Caco-2 (cell line): ENCODE measurements at places on chromosomes 5 and 9. TPM values are rescaled to one million over a fixed set of nuclear protein-coding genes. Genes with fewer than 3 reads are reported as not detected.

The MYO10 gene
- 67.6 and 73.3 TPM in 2 replicates for total RNA-seq

- DNase-seq: no peak
Measured at GRCh38 chr9:121439711-121440664, 59.7 kb downstream of the GGTA1 start.

The ZNF366 gene
- total RNA-seq: not detected in 2 replicates

DNA sequence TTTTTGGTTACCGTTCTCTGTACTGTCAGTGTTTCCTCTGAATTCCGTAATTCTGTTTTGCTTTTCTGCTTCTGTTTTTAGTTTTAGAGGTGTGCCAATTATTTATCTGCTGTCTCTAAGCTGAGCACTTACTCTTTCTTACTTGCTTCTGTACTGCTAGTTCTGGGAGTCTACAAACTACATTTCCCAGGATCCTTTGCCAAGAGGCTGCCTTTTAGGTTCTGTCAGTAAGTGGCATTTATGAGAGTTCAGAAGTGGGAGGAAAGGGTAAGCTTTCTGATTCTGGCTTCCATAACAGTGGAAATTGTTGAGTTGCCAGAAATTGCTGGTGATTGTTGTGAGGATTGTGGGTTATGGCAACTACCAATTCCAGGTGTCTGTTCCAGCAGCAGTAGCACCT, 102.4 kb downstream of the OSTF1 start:
- no peak for DNase-seq

- DNase-seq: no peak
Measured at GRCh38 chr9:16726029-16726428, 144.4 kb downstream of the BNC2 start.

DNA sequence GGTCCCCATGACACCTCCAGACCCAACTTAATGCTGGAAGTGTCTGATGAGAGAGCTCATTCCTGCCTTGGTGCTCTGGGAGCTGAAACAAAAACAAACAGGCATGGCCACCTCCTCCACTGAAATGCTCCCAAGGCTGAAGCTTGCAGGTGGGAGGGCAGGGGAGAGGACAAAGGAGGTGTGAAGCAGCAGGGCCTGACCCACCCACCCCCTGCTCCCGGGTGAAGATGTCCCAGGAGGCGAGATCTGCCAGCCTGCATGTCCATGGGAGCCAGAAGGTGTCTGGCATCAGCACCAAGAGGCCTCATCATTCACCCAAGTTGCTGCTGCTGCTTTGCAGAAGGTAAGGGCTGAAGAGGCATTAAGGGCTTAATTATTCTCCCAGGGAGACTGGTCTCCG, 4.2 kb upstream of the CCIN start:
- DNase-seq: no peak

DNA sequence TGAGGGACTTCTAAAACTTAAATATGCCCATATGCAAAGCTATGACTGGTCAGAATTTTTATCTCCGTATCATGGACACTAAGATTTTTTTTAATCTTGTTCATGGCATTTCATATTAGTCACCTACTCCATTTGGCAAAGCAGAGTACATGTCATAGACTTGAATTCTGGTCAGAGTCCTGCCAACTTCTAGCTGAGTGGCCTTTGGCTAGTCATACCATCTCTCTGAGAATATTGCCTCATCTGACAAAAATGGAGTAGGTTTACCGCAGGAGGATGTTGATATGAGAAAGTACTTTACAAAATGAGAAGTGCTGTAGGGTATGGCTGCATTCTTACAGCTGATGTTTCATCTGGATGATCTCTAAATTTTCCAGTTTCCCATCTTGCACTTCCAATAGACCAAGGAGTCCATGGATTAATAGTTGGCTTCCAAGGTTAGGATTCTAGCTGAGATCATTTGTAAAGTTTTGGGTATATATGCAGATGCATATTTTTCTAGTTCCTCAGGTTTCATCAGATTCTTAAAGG, 150.8 kb upstream of the NR3C1 start:
- DNase-seq: no peak

- no peak for DNase-seq
Measured at GRCh38 chr5:43967165-43967564, 364.2 kb downstream of the NNT start.

DNA sequence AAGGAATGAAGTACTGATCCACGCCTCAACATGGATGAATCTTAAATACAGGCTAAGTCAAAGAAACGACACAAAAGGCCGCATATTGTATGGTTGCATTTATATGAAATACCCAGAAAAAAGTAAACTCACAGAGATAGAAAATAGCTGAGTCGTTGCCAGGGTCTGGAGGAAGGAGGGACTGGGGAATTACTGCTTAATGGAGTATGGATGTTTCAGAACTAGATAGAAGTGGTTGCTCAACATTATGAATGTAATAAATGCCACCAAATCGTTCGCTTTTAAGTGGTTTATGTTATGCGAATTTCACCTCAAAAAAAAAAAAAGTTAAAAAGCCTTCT, 784 bp upstream of the MSANTD3 start:
- DNase-seq: no peak

DNA sequence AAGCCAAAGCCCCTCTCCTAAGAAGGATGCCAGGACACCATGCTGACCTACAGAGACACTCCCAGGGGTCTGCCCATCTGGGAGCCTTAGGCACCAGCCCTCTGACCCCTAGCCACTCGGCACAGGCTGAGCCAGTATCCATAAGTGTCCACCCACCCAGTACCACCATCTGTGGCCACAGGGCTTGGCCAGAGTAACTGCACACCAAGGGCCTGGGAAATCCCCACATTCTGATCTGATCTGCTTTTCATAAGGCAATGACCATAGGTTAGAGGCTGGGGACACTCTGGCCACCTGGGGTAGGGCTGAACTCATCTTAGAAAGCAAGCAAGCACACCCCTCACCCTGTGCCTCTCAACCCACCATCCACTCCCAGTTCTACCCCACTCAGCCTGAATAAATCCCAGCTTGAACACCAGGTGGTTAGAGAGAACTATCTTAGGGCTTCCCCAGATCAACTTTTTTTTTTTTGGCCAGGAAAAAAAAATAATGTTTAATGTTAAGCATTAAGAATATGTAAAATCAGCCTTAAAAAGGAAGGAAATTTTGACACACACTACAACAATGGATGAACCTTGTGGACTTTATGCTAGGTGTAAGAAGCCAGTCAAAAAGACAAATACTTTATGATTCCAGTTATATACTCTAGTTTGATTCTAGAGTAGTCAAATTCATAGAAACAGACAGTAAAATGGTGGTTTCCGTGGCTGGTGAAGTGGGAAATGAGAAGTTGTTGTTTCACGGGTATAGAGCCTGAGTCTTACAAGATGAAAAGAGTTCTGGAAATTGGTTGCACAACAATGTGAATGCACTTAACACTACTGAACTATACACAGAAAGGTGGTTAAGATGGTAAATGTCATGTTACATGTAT, 6.2 kb downstream of the GNPDA1 start:
- no peak for DNase-seq

The LHX2 gene
- total RNA-seq: 2.6 and 4.0 TPM in 2 replicates

GRCh38 chr9:130663258-130663976, 977 bp upstream of the PRDM12 start:
- no peak for DNase-seq

The SPARC gene
- total RNA-seq: 16.1 and 22.7 TPM in 2 replicates

The PRDM9 gene
- total RNA-seq: not detected in 2 replicates

- DNase-seq: peak; percentile 80
Measured at GRCh38 chr5:892394-893136, at the start of the genes BRD9 and TRIP13. Gene BRD9, minus strand, starts transcription at chr5:892801. Its CDS starts 144 bp downstream, at chr5:892657. Gene TRIP13, plus strand, starts transcription at chr5:892884. Its CDS starts 115 bp downstream, at chr5:892999.

DNA sequence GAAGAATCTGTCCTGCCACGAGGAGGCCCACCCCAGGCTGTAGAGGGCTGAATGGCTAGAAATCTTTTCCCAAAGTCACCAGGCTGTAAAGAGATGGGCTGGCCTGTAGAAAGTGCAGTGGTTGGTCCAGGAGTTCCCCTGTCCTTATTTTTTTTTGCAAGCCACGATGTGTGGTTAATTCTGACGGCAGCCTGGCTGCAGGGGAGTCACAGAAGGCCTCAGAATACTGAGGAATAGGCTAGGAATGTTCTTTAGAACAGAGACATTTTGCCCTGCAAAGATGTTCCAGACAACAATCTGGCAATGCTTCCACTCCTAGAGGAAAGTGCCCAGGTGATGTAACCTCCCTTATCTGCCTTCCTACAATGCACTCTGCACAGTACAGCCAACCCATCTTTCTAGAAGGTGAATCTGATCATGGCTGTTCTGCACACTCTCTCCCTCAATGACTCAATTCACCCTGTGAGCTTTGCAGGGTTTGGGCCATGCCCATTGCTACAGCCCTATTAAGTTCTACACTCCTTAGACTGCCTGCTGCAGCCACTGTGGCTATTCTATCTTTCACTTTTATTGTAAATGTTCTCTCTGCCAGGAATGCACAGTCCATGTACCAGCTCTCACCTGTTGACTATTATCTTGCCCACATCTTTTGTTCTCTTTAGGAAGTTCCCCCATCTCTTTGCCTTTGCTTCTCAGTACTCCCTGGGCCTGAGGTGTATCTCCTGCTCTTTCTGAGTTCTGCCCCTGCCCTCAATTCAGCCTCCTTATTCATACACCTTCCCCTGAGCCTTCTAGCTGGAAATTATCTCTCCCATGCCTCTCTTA, 377.8 kb upstream of the CLINT1 start:
- no peak for DNase-seq

- DNase-seq: no peak
Measured at GRCh38 chr9:95764533-95765319, 110.8 kb upstream of the ERCC6L2 start.

The TARS1 gene
- 278 and 288 TPM in 2 replicates for total RNA-seq

The SH3TC2 gene
- 5.3 and 5.8 TPM in 2 replicates for total RNA-seq

The SPINK6 gene
- total RNA-seq: not detected in 2 replicates

DNA sequence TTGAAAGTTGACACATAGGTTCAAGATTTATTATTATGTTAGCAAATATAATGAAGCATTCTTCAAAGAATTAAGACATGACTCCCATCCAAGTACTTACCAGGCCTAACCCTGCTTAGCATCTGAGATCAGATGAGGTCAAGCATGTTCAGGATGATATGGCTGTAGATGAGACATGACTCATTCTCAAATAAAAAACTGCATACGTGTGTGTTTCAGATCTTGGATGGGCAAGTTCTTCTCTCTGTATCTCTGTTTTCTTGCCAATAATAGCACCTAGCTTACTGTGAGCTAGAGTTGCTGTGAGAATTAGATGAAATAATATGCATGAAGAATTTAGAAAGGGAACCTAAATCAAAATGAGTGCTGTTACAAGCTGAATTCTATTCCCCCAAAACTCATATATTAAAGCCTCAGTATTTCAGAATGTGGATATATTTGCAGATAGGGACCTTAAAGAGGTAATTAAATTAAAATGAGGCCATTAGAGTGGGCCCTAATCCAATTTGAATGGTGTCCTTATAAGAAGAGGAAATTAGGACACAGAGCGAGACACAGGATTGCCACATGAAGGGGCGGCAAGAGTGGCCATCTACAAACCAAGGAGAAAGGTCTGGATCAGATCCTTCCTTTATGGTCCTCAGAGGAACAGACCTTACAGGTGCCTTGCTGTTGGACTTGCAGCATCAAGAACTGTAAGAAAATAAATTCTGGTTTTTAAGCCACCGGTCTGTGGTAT, 146.2 kb downstream of the MARCHF11 start:
- no peak for DNase-seq

- peak; percentile 83 for DNase-seq
Measured at GRCh38 chr9:37650873-37651768, at the start of gene FRMPD1. Gene FRMPD1, plus strand, starts transcription at chr9:37650954. Its CDS starts 41,688 bp downstream, at chr9:37692642.

DNA sequence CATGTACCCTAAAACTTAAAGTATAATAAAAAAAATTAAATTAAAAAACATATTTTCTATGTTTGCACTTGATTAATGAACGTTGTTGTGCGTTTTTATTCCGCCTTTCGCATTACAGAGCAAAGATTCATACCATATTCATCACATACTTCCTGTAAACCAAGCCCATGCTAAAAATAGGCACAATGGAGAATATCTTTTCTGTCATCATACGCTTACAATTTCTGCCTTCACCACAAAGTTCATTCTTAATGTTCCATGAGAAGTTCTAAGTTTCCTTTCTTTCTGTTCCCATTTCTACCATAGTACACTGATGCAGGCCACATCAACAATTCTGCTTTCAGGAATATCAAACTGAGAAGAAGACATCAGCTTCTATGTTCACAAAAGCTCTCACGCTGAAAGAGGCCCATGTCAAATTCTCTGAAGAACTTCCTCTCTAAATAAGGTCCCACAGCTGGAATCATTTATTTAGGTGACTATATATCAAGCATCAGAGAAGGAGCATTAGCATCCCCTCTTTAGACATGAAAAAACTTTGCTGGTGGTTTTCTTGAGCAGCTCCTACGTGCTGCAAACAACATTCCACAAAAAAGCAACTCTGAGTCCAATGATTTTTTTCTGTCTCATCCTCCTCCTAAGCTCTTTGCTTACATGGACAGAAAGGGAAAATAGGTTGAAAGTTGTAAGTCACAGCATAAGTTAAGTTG, 456.4 kb downstream of the CDH10 start:
- no peak for DNase-seq

- DNase-seq: no peak
Measured at GRCh38 chr5:132447196-132447595, 43.4 kb downstream of the IRF1 start.

- no peak for DNase-seq
Measured at GRCh38 chr9:100104314-100104713, 5.3 kb downstream of the INVS start.

- no peak for DNase-seq
Measured at GRCh38 chr9:99660191-99660636, 161.5 kb upstream of the NR4A3 start.

The PCDHB6 gene
- total RNA-seq: not detected in 2 replicates

GRCh38 chr5:103923616-103924168, 361.1 kb upstream of the NUDT12 start:
- DNase-seq: no peak

- no peak for DNase-seq
Measured at GRCh38 chr9:121773286-121773953, 122.0 kb downstream of the DAB2IP start.

The APBA1 gene
- total RNA-seq: 0.32 and 0.34 TPM in 2 replicates

The MARCHF3 gene
- total RNA-seq: 0.49 and 0.61 TPM in 2 replicates

The CDKN2B gene
- total RNA-seq: 7.6 and 8.2 TPM in 2 replicates

GRCh38 chr5:123598028-123598689, 86.2 kb downstream of the CSNK1G3 start:
- DNase-seq: no peak

DNA sequence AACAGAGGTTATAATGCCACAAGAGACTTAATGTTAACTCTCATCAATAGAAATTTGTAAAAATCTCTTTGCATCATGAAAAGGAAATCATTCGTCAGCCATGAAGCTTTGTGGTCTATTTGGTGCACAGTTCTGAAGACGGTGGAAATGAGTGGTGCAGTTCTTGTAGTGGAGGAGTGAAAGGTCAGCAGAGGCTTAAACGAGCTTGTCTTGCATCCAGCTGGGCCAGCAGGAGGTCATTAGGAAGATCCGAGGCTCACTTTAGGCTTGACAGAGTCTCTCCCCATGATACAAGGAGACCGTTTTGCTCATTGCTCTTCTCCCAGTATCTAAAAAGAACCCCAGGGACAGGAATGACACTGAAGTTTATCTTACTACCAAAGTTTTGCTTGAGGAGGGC, 440.8 kb downstream of the BNC2 start:
- no peak for DNase-seq

The PAX5 gene
- 0.16 TPM in 1 of 2 replicates, not detected in the other for total RNA-seq

GRCh38 chr9:136244122-136244968, 1.3 kb downstream of the QSOX2 start:
- DNase-seq: no peak

The TMEM252 gene
- not detected in 2 replicates for total RNA-seq

GRCh38 chr5:28710360-28710759, 1672.0 kb upstream of the CDH9 start:
- DNase-seq: no peak
